ENCODE measurements at places on chromosomes 3 and 15. TPM values are rescaled to one million over a fixed set of nuclear protein-coding genes. Genes with fewer than 3 reads are reported as not detected.

The ANKRD34C gene
- total RNA-seq: not detected

The SATB1 gene
- 561 TPM for total RNA-seq

The CHL1 gene
- not detected for total RNA-seq

DNA sequence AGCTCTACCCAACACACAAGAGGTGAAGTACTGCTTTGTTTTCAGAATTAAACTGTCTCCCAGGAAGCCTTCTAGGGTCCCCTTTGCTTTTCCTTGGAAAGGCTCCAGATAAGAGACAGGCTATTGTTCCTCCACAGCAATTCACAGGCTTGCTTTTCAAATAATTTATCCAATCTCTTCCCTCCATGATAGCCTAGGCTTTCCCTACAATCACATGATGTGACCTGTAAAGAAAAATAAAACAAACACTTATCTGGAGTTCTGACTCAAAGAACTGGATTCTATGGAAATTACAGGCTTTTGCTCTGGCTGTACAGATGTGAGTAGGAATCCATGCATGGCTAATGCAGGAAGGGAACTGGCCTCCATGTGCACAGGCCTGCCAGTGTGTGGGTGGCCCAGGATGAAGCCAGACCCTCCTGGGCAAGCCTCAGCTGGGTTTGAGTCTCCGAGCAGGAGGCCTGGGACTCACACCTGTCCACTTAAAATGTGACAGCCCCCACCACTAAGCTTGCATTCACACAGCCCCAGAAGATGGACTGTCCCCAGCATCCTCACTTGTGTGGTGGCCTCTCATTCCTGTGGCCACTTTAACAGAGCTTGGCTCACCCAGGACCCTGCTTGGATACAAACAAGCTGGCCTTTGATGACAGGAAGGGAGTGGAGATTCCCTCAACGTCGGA lies 75.8 kb upstream of the LEKR1 start:
- DNase-seq: no peak

DNA sequence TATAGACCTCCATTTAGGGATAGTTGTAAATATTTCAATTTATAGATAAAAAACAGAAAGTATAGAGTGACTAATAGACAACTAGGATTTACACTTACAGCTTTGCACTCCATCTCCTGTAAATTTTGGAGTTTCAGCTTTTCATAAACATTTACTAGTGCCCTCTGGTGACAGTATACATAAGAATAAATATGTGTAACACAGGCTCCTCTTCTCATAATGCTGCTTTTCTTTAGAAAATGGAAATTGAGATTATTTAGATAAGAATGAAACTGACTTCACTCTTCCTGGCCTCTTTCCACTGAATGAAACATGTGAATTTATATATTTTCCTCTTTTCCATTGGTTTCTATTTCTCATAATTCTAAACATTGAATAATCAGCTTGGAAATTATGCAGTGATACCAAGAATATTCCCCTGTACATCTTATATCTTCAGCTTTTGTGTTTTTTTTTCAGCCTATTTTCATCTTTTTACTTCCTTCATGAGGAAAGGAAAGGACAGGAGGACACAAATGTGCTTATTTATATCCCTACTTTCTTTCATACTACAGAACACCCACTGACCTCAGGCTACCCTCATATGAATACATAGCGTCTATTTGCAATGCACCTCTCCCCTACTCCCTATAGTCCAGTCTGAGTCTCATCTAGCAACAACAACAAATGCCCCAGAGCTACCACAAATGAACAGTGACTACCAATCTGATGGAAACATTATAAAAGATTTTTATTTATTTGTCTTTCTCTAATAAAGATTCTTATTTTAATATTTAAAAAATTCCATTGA lies 103.1 kb upstream of the CCDC39 start:
- no peak for DNase-seq

The GOLGA6L4 gene
- 1.6 TPM for total RNA-seq

DNA sequence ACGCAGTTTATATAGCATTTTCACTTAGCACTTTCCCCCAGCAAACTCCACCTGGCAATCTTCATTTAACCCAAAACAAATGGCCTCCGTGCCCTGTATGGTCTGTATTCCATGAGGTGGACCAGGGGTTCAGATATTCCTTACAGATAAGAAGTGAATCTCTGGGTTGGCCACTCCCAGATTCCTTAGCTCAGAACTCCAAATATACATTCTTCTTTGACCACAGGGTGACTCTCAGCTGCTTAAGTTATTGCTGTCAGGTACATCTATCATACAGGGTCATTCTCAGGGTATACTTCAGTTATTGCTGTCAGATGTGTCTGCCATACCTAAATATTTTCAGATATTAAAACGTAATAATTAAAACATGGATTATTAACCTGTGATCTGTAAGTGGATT lies 229.8 kb downstream of the TBL1XR1 start:
- DNase-seq: no peak

The CEP97 gene
- 16.6 TPM for total RNA-seq

DNA sequence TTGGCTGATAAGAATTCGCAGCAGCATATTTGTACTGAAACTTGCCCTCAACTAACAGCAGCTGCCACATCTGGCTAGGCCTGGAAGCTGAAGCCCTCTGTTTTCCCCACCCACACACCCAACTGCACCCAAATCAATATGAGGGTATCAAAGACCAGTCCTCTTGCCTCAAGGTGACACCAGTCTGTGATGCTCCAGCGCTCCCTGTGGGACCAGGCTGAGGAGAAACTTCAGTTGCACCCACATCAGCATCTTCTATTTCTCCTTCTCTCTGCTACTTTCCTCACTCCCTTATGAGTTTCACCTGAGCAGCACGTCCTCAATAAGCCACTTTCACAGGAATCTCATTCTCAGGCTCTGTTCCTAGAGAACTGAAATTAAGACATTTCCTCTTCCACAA lies 18.7 kb upstream of the GRAMD1C start:
- DNase-seq: no peak

DNA sequence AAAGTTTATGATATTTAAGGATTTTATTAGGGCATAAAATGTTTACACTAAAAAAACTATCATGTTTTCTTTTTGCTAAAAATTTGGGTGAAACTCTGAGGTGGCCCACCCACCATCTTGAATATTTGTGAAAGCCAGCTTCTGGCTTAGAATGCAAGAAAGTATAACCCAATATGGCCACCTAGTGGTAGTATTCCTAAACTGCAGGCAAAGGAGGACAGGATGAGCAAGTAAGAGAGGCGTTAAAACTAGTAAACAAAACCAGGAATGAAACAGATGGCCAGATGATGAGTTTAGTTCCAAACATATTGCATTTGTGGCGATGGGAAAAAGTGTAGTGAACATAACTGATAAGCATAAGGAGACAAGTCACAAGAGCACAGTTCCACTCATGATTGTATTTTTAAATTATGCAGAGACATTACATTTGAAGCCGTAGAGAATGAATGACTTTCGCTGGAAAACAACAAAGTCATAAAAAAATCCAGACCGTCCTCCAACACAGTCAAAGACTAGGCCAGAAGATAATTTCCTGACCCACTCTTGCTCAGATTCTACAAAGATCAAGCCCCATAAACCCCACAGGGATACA lies 103.3 kb upstream of the PRTG start:
- peak; percentile 13 for DNase-seq

- DNase-seq: no peak
Measured at GRCh38 chr3:126986001-126986400, 3.1 kb downstream of the PLXNA1 start.

The CAMK1 gene
- 51.9 TPM for total RNA-seq

- no peak for DNase-seq
Measured at GRCh38 chr15:91165850-91166249, 65.8 kb downstream of the SV2B start.

DNA sequence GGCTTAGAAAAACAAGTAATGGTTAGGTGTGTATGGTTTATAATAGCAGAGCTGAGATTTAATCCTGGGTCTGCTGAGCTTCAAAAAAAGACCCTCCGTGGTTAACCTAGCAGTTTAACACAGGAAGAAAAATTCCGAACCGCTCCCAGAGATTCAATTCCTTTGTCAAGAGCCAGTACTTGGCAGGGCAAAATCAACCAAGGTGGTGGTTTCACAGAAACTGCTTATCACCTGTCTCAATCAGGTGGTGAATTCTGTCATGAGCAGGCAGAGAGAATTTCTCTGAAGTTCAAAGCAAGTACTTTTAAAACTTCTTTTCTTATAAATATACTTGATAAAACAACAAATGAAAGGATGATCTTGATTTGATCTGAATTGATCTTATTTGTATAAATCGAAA lies 17.2 kb downstream of the SYNPR start:
- no peak for DNase-seq

- DNase-seq: no peak
Measured at GRCh38 chr3:179088306-179088705, 16.7 kb upstream of the ZMAT3 start.

GRCh38 chr3:132326251-132326650 lies 9.0 kb downstream of the ACP3 start:
- DNase-seq: no peak

DNA sequence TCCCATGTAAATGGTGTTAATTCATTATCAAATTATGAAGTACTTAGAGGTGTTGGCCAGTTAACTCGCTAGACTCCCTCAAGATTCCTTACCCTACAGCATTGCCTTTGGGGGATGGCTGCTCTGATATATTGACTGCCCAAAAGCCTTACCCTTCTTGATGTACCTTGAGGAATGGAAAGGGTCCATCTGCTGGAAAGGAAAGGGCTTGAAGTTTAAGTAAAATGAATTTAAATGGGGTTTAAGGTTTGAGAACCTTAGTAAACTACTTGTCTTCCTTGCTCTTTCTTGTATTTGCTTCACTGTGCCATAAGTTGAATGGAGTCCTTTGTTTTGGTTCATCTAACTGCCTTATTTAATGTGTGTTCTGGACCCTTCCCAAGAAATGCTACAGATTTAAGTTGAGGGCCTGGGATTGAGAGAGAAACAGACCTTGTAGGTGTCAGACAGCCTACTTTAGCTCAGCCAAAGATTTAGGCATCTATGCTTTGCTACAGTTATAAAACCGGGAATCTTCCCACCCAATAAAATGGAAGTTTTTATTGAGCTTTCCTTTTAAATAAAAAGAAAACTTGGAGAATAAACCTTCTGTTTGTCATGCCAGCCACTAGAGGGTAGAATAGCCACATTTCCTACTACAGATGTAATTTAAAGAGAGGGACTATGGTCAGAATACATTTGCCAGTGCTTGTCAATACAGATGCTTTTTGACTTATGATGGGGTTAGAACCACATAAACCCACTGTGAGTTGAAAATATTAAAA lies 25.3 kb downstream of the CMSS1 start:
- no peak for DNase-seq

The A4GNT gene
- total RNA-seq: not detected

GRCh38 chr15:83304861-83305703 lies 20.6 kb upstream of the BNC1 start:
- no peak for DNase-seq

GRCh38 chr3:158105119-158105709 lies 1.0 kb downstream of the SHOX2 start:
- peak; percentile 10 for DNase-seq

GRCh38 chr3:112497897-112498548 lies 1.2 kb downstream of the BTLA start:
- peak; percentile 39 for DNase-seq

GRCh38 chr3:111903067-111903511 lies 44.0 kb downstream of the PHLDB2 start:
- peak; percentile 32 for DNase-seq

GRCh38 chr3:4994823-4995499 lies 15.7 kb downstream of the BHLHE40 start:
- DNase-seq: peak; percentile 29

DNA sequence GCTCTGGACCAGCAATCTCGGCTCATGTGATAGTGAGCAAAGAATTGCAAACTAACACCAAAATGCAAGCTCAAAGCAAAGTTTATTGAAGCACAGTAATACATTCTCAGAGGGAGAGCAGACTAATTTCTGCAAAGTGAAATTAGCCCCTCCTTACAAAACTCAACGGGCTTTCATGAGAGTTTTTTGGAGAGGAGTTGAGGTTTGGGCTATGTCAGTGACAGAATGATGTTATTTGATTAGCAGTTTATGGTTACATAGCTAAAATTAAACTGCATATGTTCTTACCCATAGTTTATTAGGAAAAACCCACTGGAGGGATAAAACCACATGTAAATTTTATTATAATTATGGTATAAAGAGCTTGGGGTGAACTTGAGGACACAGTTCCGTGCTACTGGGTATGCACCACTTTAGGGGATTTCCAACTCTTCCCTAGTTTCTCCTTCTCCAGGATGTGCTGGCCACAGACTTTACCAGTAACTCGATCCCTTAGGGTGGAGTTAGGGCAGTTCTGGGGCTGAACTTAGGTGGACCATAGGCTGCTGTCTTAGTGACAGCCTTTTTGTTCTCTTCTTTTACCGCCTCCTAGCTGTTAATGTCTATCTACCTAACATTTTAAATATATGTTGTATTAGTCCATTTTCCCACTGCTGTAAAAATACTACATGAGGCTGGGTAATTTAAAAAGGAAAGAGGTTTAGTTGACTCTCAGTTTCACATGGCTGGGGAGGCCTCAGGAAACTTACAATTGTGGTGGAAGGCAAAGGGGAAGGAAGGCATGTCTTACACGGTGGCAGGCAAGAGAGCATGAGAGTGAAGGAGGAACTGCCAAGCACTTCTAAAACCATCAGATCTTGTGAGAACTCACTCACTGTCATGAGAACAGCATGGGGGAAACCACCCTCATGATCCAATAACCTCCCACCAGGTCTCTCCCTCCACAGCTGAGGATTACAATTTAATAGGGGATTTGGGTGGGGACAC lies 8.9 kb upstream of the AADACL2 start:
- no peak for DNase-seq

GRCh38 chr3:193853511-193854219 lies 260.7 kb downstream of the OPA1 start:
- no peak for DNase-seq

The ZMYND10 gene
- 0.94 TPM for total RNA-seq

The GOLGA8S gene
- 0.05 TPM for total RNA-seq

DNA sequence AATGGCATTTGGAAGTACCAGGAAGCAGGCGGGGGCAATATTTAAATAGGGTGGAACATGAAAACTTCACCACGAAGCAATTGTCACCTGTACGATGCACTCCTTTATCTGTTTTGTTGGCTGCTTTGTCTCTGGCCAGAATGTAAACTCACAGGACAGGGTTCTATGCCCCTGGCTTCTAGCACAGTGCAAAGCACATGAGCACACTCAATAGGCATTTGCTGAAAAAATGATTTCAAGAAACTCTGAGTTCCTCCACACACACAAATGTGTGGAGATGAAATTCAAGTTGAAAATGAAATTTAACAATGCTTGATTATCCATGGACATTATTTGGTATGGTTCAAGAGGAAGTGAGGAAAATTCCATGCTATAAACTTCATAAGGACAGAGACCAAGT lies 229.6 kb upstream of the FEZF2 start:
- DNase-seq: no peak

DNA sequence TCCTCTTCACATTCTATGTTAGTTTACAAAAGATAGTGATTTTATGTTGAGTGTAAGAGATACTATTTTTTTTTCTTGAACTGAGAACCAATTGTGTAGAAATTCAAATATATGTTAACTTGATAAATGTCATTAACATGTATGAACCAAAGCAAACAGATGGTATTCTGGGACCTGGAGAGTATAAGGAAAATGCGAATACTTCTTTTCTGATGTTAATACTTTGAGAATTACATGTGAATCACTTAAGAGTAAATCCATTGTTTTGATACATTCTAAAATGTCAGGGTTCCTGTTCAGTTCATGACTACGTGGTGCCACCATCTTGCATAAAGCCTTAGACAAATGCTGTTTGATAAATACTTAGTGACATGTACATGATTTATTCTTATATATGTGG lies 541.3 kb downstream of the FGF12 start:
- DNase-seq: no peak

The GRK7 gene
- total RNA-seq: not detected

GRCh38 chr3:10398341-10398740 lies 77.4 kb upstream of the SEC13 start:
- DNase-seq: no peak

GRCh38 chr3:152121270-152121636 lies 147.5 kb upstream of the MBNL1 start:
- DNase-seq: no peak
